Activated naive CD8-positive, alpha-beta T cell treated with anti-CD3 and anti-CD28 coated beads for 36 hours (primary cell): ENCODE measurements at places on chromosomes 7 and 10. TPM values are rescaled to one million over a fixed set of nuclear protein-coding genes. Genes with fewer than 3 reads are reported as not detected.

DNA sequence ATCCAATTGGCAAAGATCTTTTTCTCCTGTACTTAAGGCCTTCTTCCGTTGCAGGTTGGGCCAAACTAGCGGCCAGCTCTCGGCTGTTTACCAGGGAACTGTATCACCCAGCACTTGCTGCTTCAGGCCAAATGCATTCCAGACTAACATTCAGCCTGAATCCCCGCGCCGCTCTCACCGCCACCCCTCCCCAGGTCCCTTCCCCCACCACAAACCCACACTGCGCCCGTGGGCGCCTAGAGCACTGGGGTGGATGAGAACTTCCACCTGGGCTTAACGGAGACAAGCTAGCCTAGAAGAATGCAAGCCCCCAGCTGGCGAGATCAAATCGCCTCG, 676 bp downstream of the TCAF1 start:
- peaks cover 23% of the 10 kb centered on the region for H3K4me1 ChIP-seq
- H3K4me3 ChIP-seq: peak overlapping the region; percentile 92
- H3K27ac ChIP-seq: peak overlapping the region; percentile 83
- no peaks in the 10 kb centered on the region for H3K36me3 ChIP-seq
- no peak for DNase-seq

- no peak overlapping the region for H3K4me3 ChIP-seq
- no peak overlapping the region for H3K27ac ChIP-seq
- H3K27me3 ChIP-seq: peaks cover 4% of the 10 kb centered on the region
- H3K4me1 ChIP-seq: peaks cover 8% of the 10 kb centered on the region
Observed at GRCh38 chr7:25900877-25901276, 251.1 kb upstream of the NFE2L3 start.

GRCh38 chr7:52209614-52210013, 825.8 kb upstream of the POM121L12 start:
- DNase-seq: no peak
- H3K27me3 ChIP-seq: no peaks in the 10 kb centered on the region
- no peak overlapping the region for H3K4me3 ChIP-seq
- no peaks in the 10 kb centered on the region for H3K36me3 ChIP-seq
- H3K27ac ChIP-seq: no peak overlapping the region
- no peaks in the 10 kb centered on the region for H3K4me1 ChIP-seq

DNA sequence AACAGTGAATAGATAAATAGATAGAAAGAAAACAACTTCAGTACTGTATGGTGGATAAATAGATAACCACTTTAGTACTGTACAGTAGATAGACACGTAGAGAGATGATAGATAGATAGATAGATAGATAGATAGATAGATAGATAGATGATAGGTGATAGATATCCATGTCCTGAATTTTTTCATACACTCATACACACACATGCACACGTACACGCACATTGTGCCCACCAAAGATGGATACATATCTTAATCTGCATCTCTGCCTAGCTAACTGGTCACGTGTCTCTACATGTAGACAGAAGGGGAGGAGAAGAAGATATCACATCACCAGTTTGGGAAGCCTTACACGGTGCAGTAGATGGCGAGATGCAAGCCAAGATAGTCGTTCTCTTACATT, 99.2 kb downstream of the ARID5B start:
- H3K27me3 ChIP-seq: no peaks in the 10 kb centered on the region
- peak overlapping the region; percentile 46 for H3K27ac ChIP-seq
- H3K36me3 ChIP-seq: peaks cover 85% of the 10 kb centered on the region
- no peak overlapping the region for H3K4me3 ChIP-seq

- DNase-seq: no peak
- H3K27ac ChIP-seq: no peak overlapping the region
- H3K4me3 ChIP-seq: no peak overlapping the region
- peaks cover 10% of the 10 kb centered on the region for H3K27me3 ChIP-seq
- H3K4me1 ChIP-seq: no peaks in the 10 kb centered on the region
Observed at GRCh38 chr10:44731283-44731682, 179.9 kb upstream of the TMEM72 start.

AGR2 gene
- not detected for total RNA-seq

TFPI2 gene
- not detected for total RNA-seq

PLEKHS1 gene
- 0.24 TPM for total RNA-seq

LRIT1 gene
- not detected for total RNA-seq
